GDM1 (cell line): ENCODE measurements at places on chromosomes 12 and 14.

GRCh38 chr14:89252887-89253532 lies 164.0 kb downstream of the FOXN3 start:
- no peak for DNase-seq

DNA sequence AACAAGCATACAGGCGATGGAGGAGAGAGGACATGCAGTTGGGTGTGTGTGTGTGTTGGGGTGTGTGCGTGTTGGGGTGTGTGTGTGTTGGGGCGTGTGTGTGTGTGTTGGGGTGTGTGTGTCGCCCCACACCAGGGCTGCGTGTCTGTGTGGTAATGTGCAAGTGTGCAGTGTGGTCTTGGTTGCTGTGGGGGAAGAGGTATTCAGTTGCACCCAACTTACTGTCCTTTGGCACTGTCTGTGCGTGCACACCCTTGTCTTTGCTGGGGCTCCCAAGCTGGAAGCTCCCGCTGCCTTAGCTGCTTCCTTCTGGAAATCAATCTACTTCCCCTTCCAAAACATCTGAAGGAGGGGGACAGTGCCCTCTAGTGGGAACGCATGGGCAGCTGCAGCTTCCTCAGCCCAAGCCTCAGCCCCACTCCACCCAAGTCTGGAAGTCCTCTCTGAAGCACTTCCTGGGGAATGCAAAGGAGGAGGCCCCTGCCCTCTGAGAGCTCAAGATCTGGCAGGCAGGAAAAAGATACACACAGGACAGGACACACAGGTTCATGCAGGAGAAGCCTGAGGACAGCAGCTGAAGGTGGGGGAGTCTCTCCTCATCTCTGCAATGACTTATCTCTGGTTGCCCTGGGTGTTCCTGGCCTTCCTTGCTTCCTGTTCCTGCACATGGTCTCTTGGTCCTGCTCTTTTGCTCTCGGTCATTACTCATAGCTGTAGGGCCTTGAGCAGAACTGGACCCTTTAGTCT lies 13.1 kb downstream of the ASIC1 start:
- peak; percentile 63 for DNase-seq

DNA sequence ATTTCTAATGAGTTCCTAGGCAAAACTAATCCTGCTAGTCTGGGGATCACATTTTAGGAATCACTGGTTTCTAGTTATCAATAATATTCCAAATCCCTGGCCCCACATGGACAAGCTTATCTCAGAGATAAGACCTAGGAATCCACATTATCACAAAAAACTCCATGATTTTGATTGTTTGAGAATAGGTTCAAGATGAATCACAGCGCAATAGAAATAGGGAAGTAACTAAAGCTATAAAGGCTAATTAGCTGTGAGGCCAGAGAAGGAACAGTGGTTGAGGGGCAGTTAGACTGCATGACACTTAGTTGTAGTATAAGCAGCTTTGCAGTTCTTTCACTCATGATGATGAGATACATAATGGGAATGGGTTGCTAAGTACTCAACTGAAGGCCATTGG lies 13.1 kb upstream of the ATP5F1B start:
- DNase-seq = no peak

- DNase-seq = no peak
These were observed 387.9 kb downstream of the KCNH5 start for GRCh38 chr14:62657376-62657775.

GRCh38 chr12:104519190-104520019 lies 62.7 kb downstream of the CHST11 start:
- DNase-seq = peak; percentile 76

DNA sequence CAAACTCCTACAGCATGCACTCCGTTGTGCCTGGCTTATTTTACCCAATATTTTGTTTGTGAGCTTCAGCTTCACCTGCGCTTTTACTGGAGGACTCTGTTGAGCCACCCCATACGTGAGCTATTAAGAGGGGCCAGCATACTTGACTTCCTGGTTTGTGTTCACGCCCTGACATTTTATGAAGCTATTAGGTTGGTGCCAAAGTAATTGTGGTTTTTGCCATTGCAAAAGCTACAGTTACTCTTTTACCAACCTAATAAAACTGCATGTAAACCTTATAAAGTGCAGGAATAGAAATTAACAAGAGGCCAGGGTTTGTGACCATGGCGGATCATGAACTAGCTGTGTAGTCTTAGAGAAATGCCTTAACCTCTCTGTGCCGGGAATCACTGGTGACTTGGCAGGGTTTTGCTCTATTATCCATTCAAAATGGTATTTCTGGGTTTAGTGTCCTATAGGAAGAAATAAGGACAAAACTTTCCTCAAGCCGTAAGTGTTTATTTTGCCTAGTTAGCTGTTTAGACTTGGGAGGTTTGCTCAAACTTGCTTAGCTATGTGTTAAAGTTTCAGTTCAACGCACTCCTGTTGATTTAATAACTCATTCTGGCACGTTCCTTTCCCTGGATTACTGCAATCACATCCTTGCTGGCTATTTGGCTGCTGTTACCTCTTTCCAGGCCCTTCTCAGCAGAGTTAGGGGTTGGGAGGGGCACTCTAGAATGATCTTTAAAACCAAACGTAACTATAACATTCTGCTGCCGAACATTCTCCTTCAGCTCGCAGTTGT lies 1027.6 kb downstream of the BCL11B start:
- no peak for DNase-seq

DNA sequence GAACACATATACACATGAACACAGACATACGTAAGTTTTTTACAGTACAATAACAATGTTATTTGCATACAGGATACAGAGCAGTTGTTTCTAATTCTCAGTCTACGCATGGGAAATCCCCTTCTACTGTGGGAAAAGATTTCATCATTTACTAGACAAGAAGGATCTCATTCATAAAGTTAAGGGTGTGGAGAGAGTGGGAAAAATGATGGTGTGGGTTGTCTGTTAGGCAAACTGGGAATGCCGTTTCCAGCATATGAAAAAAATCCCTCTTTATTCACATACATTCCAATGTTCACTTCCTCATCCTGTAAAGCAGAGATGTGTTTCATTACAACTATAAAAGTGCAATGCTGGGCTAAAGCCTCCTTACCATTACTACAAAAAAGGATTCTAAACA lies 120.9 kb downstream of the SINHCAF start:
- no peak for DNase-seq
